ENCODE measurements at places on chromosomes 11 and 22.
A peak's percentile ranks its signal among the peaks of the same experiment; 100 is the strongest.

GRCh38 chr11:45802531-45803317, 2.2 kb upstream of the SLC35C1 start:
- DNase-seq, result no peak

DNA sequence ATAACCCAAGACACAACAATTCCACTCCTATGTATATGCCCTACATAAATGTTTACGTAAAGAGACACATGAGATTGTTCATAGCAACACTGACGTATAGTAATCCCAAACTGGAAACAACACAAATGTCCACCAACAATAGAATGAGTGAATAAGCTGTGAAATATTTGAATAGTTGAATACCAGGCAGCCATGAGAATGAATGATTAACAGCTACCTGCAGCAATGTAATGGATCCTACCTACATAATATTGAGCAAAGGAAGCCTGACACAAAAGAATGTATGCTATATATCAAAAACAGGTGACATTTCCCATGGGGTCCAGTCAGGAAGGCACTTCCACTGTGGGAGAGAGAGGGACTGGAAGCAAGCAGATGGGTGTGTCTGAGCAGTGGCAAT, 92.8 kb upstream of the LINC01488 start:
- DNase-seq, result no peak

- DNase-seq, result no peak
Observed at GRCh38 chr11:45839204-45839603, 8.1 kb upstream of the CRY2 start.

DNA sequence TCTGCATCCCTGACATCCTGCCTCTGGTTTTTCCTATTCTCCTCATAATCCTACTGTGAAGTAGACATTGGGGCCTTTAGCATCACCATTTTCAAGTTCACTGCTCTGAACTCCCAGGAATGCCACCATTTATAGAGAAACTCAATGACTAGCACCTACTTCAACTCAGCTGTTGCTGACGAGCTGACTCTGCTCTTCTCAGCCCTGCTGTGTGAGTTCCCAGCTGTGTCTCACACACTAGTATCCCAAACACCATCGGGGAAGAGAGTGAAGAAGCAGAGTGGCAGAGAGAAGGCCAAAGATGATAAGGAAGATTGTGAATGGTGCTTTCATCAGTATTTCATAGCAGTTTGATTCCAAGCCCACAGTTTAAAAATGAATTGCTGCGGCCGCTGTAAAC, 71.9 kb downstream of the PLEKHA7 start:
- no peak for DNase-seq

- no peak for DNase-seq
Observed at GRCh38 chr22:46710806-46711205, 27.2 kb downstream of the CERK start.

GRCh38 chr11:123740787-123741158, 687 bp downstream of the ZNF202 start:
- DNase-seq, result no peak

DNA sequence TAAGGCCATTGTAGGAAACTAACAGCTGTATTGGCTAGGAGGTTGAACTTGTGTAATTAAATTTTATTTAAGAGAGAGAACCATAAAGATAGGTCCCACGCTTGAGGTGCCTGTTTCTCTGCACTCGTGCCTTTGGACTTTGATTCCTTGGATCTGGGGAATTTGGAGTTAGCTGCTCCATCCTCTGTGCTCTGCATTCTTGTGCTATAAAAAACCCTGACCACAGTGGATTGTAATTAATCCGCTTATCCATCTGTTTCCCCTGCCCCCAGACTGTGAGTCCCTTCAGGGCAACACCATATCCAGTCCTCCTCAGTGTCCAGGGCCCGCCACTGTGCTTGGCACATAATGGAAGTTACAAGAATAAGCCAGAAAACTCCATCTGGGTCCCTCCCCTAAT, 169.8 kb downstream of the SPON1 start:
- no peak for DNase-seq

- peak; percentile 8 for DNase-seq
Observed at GRCh38 chr11:44036811-44037657, 10.7 kb upstream of the ACCSL start.

DNA sequence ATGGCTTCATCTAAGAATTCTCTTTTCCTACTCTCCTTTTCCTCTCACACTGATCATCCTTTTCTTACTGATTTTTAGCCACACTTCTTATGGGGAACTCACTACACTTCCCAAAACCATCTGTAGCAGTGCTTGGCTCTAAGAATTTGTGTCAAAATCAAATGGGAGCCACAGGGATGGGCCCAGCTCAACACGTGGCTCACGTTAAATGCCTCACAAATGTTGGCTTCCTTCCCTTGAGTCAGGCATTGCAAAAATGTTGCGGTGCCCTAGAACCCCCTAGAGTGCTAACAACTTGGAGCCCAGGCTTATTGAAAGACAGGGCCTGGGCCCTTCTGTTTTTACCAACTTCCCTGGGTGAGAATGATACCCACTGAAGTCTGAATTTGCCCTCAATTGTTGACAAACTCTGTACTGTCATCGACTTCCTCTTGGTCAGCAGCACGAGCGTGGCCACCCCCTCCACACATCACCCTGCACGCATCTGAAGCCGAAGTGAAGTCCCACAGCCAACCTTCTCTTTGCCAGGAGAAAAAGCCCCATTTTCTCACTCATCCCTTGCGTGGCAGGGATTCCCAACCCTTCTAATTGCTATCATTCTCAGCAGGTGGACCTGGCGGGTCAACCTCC, 69.7 kb downstream of the ELFN2 start:
- DNase-seq, result no peak

- DNase-seq, result peak; percentile 50
Observed at GRCh38 chr22:25048659-25049647, 96.4 kb downstream of the KIAA1671 start.

Measured in naive thymus-derived CD8-positive, alpha-beta T cell (primary cell).